Hematopoietic multipotent progenitor cell treated with erythropoietin and hydrocortisone succinate and interleukin-3 and kit ligand, for 4 days (in vitro differentiated cells): ENCODE measurements at places on chromosomes 13 and 19.

GRCh38 chr13:57558051-57558467 is 73.5 kb upstream of the PCDH17 start:
- peak; percentile 48 for DNase-seq

GRCh38 chr19:10643968-10644259 is 10.2 kb upstream of the ILF3 start:
- DNase-seq = no peak

GRCh38 chr19:15292847-15293582 is 39.3 kb downstream of the BRD4 start:
- peak; percentile 94 for DNase-seq

DNA sequence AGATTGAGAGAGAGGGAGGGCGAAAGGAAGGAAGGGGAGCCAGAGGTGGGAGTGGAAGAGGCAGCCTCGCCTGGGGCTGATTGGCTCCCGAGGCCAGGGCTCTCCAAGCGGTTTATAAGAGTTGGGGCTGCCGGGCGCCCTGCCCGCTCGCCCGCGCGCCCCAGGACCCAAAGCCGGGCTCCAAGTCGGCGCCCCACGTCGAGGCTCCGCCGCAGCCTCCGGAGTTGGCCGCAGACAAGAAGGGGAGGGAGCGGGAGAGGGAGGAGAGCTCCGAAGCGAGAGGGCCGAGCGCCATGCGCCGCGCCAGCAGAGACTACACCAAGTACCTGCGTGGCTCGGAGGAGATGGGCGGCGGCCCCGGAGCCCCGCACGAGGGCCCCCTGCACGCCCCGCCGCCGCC is at the start of gene TNFSF11:
TSS of gene TNFSF11 (plus strand) at position 142 of the 400 bp plus-strand sequence. CDS start at position 294, 152 bp downstream.
- DNase-seq = peak; percentile 31

GRCh38 chr19:38304352-38304865 is 358 bp downstream of the C19orf33 start:
- no peak for DNase-seq

- DNase-seq = no peak
Observed at GRCh38 chr13:55159765-55160164, 1981.0 kb upstream of the PRR20A start.

GRCh38 chr13:30388406-30389283 is 33.6 kb upstream of the UBE2L5 start:
- DNase-seq = no peak

- no peak for DNase-seq
Observed at GRCh38 chr19:54429176-54429495, 13.9 kb downstream of the TTYH1 start.

DNA sequence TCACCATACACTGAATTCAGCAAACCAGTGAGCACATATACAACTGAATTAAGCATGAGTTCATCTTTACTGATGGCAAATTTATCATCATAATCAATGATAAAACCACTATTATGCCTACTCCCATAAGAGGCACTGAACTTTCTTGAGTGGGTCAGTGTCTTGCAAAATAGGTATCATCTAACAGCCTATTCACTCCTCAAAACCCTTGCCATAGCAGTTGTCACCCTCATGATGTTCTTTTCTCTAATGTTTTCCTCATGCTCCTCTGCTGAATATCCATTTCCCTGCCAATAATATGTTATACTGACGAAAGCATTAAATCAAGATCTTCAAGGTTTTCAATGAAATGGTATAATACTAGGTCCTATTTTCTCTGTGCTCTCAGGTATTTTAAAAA is 5.6 kb downstream of the ARGLU1 start:
- no peak for DNase-seq

DNA sequence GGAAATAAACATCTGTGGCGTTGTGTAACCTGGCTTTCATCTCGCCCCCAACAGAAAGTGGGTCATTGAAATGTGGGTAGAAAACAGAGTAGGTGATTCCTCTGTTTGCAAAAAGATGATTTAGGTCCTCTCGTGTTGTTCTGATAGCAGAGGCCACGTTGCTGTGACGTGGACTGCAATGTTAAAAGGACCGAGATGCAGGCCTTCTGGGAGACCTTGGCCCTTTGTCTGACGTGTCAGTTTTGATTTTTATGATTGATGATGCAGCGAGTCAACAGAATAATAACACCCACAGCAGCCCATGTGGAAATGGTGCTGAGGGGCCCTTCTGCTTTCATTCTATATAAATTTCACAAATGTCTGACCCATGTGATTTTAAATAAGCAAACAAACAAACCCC is 68.9 kb downstream of the FGF9 start:
- no peak for DNase-seq

GRCh38 chr19:44141191-44142058 is at the start of gene ZNF234:
Gene ZNF234 (plus strand): TSS chr19:44141554. CDS start chr19:44144633, 3,079 bp downstream.
- DNase-seq = peak; percentile 94

GRCh38 chr19:2476451-2477140 is 669 bp downstream of the GADD45B start:
- DNase-seq = peak; percentile 58

GRCh38 chr19:919199-920050 is 2.3 kb downstream of the KISS1R start:
- peak; percentile 52 for DNase-seq

GRCh38 chr13:46551410-46552302 is 1.3 kb upstream of the LRCH1 start:
- peak; percentile 84 for DNase-seq

DNA sequence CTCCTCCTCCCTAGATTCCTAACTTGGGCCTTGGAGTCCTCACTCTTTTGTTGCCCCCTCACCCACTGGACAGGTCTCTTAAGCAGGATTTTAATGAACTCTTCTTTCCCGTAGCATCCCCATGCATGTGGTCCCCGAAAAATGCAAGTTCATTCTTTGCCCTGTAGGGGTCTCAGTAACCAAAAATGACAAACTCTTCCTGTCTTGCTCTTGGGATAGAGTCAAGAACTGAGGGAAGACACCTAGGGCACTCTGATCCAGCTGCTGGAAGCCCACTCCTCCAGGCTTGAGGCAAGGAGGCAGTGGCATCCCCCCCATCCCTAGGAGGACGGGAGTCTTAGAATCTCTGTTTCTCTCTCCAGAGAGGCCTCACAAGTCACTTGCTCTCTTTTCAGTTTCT is 987.0 kb downstream of the DIAPH3 start:
- peak; percentile 13 for DNase-seq

- no peak for DNase-seq
Observed at GRCh38 chr19:13269348-13269747, 119.1 kb downstream of the IER2 start.

GRCh38 chr13:51520524-51520923 is 63.7 kb upstream of the WDFY2 start:
- DNase-seq = peak; percentile 24

GRCh38 chr19:17754634-17755442 is 3.6 kb downstream of the FCHO1 start:
- DNase-seq = no peak

- peak; percentile 72 for DNase-seq
Observed at GRCh38 chr19:12779162-12779993, 4.0 kb upstream of the HOOK2 start.

- peak; percentile 75 for DNase-seq
Observed at GRCh38 chr13:21124852-21125251, 51.5 kb downstream of the SKA3 start.

- no peak for DNase-seq
Observed at GRCh38 chr13:88063741-88064140, 392.6 kb downstream of the SLITRK5 start.

- DNase-seq = no peak
Observed at GRCh38 chr13:19658831-19659230, 25.4 kb downstream of the MPHOSPH8 start.

- peak; percentile 58 for DNase-seq
Observed at GRCh38 chr19:3556978-3557460, 367 bp downstream of the MFSD12 start.

DNA sequence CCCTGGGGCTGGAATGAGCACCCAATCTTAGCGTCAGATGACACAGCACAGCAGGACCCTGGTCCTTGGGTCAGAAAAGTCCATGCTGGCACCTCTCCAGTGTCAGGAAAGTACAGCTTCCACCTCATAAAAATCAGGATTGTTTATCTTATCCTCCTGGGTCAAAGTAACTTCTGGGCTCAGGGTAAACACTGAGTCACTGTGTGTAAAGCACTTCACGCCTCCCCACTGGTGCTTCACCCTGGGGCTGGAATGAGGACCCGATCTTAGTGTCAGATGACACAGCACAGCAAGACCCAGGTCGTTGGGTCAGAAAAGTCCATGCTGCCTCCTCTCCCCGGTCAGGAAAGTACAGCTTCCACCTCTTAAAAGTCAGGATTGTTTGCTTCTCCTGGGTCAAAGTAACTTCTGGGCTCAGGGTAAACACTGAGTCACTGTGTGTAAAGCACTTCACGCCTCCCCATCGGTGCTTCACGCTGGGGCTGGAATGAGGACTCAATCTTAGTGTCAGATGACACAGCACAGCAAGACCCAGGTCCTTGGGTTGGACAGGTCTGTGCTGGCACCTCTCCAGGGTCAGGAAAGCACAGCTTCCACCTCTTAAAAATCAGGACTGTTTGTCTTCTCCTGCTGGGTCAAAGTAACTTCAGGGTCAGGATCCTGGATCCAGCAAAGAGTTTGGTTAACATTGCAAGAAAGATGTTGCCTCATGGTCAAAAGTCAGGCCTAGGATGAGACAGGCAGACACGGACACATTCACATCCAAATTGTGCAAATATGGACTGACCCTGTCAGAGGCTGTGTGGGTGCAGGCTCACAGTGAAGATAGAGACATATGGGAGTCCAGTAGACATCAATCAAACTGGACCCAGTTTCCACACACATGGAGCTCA is 39.2 kb upstream of the CYP2A7 start:
- DNase-seq = no peak
